ENCODE measurements at places on chromosomes 6 and 20. TPM values are rescaled to one million over a fixed set of nuclear protein-coding genes. Genes with fewer than 3 reads are reported as not detected.

Gene MAP3K4
- 10.7 TPM for total RNA-seq

Gene MCCD1
- not detected for total RNA-seq

Gene ARFGEF3
- 0.55 TPM for total RNA-seq

Gene SIRT5
- 4.0 TPM for total RNA-seq

Gene KIF25
- total RNA-seq = not detected

Gene PGK2
- total RNA-seq = not detected

Gene IL17A
- not detected for total RNA-seq

Gene DDAH2
- total RNA-seq = 25.2 TPM
